ENCODE measurements at places on chromosomes 3 and 15.

DNA sequence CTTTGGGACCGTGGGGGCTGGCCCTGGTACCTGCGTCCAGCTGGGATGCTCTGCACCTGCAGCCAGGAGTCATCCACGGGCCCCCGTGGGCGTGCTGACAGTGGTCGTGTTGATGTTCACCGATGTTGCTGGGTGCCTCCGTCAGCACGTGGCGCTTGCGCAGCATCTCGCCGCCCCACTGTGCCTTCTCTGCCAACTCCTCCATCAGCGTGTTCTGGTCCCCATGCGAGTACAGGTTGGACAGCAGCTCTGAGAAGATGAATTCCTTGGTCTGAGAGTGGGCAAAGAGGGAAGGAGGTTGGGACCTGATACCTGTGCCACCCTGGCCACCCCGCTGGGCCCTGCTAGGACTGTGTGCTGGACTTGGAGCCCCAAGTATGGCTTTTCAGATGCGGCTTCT is 61.4 kb downstream of the ADAMTS7 start:
- no peak for DNase-seq

DNA sequence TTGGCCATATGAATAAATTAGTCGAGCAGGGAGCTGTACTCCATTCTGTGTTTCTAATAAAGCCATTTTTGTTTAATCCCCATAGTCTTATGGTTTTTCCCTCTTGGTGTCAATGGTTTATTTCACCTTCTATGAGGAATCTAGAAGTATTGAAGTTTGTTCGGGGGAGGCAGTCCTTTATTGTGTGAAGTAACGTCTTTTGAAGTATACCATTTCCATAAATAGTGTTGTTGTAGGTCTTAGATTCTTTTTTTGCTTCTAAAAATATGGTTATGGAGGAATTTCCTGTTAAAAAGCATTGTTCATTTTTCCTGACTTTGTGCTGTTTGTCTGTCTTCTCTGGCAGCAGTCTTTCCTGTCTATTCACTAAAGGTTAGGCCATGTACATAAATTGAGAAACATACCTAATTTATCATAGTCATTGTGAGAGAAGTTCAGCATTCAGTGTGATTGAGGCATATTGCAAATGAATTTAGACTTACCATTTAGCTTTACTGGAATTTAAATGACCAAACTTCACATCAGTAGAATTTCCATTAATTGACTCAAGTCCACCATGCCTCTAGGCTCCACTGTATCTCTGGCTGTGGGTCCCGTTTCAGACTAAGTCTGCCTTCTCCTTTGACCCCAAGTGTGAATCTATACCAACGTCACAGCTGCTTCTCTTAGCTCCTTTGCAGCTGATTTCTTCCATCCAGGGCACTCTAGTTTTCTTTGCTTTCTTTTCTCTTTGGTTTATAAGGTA is 37.3 kb downstream of the YEATS2 start:
- DNase-seq, result no peak

DNA sequence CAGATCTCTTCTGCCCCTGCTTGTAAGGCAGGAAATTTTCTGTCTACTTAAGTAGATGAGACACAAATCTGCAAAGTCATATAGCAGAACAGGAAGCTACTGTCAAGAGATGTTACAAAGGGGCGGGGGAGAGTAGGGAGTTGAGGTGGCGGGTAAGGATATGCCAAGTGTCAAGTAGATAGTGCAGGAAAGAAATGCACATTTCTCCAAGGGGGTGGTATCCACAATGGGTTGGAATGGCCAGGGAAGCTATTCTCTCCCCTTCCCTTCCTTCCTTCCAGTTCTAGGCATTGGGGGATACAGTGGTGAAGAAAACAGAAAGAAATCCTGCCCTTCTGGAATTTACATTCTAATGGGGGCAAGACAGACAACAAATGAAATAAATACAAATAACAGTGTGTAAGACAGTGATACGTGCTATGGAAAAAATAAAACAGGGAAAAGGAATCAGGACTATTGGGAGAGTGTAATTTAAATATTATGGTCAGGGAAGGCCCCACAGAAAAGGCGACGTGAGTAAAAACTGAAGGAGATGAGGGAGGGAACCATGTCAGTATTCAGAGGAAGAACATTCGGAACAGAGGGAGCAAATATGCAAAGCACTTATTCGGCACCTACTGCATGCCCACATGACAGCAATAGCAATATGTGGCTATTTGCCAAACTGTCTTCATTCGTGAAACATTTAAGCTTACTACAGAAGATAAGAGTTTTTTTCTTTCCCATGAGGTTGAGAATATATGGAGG is 42.8 kb upstream of the RNU6-1 start:
- peak; percentile 78 for DNase-seq

GRCh38 chr3:64105816-64106215 is 82.5 kb upstream of the PSMD6 start:
- no peak for DNase-seq

- no peak for DNase-seq
These were observed 16.4 kb upstream of the CFAP100 start for GRCh38 chr3:126378341-126378751.
